Stimulated activated CD4-positive, alpha-beta T cell treated with anti-CD3 and anti-CD28 coated beads, TNF-alpha, amount 100 ng/mL, for 24 hours (primary cell): ENCODE measurements at places on chromosomes 2 and 18.
A peak's percentile ranks its signal among the peaks of the same experiment; 100 is the strongest.

- no peak for DNase-seq
Observed at GRCh38 chr2:159091381-159091780, 122.9 kb downstream of the TANC1 start.

- DNase-seq = no peak
Observed at GRCh38 chr18:24427484-24427883, 1.0 kb downstream of the IMPACT start.

- DNase-seq = no peak
Observed at GRCh38 chr2:225354281-225354774, 45.2 kb upstream of the NYAP2 start.

DNA sequence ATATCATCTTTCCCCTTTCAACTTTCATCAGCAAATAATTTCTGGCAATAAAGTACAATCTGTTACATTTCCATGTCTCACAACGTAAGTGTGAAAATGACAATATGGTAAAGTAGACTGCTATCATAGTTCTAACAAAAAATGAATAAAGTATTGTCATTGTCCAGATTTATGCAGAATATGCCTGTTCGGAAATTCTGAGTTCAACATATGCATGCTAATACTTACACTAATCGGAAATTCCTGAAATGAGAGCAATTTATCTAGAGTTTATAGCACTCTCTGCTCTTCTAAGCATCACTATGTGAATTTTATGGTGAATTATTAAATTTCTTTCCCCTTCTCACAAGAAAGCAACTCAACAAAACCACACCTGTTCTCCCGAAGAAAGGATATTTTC lies 8.1 kb downstream of the CWC22 start:
- no peak for DNase-seq

DNA sequence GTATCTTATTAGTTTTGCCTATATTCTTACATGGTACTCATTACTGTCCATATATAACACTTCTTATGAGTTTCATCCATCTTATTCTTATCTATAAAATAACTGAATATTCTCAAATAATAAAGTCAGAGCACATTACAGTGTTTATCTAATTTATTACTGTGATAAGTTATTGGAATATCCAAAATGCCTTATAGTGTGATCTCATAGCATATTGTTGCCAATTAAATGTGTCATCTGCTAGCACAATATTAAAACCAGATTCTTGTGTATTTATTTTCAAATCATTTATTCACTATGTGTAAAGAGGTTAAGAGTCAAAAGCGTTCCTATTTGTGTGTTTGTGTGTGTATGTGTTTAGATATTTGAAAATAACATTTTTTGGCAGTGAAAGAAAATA lies 151.9 kb downstream of the WDR7 start:
- no peak for DNase-seq

DNA sequence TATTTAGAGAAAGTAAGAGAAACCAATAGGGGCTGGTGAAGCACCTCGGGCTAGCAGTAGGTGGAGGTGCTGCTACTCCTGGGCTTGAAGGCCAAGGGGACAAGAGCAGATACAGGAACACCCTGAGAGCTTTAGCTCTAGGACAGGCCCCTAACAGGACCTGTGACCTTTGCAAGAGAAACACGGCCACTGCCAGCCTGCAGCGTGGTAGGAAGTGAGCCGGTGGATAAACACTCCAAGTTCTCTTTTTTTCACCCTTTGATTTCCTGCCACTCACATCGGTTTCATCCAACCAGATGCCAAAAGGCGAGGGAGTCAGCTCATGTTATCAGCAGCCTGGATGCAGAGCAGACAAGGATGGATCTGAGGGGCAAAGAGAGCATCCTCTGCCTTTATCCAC lies 66.8 kb upstream of the SPRED2 start:
- no peak for DNase-seq

GRCh38 chr2:203126996-203127395 lies 111.8 kb upstream of the CYP20A1 start:
- no peak for DNase-seq

DNA sequence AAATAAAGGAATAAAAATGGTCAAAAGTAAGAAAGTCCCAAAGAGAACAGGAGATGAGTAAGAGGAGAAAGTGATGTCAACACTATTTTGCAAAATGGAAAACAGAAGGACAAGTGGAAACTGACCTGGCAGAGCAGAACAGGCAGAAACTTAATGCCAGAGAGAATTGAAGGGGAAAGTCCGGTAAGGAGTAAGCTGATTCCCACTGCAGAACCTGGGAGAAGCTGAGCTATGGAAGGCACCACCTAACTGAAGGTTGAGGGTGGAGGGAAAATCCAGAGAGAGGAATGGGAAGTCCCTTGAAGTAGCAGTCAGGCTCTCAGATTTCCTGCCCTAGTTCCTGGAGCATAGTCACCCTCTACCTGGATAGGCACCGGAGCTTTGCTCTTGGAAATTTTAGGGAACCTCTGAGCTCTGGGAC lies 59.8 kb downstream of the MOGAT1 start:
- no peak for DNase-seq

DNA sequence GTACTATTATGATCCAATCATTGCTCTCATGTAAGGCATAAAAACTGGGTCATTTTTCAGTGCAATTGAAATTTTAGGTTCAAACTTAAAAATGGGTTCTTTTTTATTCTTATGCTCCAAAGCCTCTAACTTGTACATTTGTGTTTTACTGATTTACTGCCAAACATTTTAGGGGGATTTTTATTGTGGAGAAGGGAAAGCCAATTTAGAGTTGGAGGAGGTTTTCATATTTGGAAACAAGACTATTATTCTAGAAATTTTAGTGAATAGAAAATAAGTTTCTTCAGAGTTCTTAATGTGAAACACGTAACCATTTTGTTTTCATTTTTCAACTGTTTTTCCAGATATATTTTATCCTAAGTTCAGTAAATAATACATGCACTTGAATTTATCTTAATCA lies 138.6 kb downstream of the DOCK10 start:
- no peak for DNase-seq

DNA sequence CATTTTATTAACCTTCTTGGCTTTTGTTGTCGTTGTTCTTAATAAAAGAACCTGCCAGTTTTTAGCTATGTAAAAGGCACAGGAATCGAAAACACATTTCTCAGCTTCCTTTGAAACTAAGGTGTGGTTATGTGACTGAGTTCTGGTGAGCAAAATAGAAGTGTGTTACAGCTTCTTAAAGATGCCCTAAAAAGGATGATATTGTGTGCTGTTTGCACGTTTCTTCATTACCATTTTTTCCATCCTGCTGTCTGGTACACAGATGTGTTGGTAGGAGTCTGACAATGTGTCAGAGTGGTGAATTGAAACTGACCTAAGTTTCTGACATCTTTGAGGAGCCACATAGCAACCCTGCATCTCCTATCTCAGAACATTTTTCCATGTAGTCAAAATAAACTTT lies 380.6 kb downstream of the SUCLG1 start:
- DNase-seq = no peak

- no peak for DNase-seq
Observed at GRCh38 chr2:9703701-9704221, 73.0 kb upstream of the YWHAQ start.

DNA sequence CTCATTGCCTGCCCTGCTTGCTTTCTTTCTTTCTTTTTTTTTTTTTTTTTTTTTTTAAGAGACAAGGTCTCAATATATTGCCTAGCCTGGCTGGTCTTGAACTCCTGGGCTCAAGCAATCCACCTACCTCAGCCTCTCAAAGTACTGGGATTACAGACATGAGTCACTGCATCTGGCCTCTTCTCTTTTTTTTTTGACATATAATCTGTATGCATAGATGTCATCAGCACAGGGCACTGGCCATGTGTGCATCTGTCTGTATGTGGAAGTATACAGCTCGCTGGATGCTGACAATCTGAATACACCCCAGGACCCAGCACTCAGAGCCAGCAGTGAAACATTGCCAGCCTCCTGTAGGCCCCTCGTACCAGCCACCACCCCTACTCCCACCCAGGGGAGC lies 49.5 kb downstream of the TFCP2L1 start:
- no peak for DNase-seq

DNA sequence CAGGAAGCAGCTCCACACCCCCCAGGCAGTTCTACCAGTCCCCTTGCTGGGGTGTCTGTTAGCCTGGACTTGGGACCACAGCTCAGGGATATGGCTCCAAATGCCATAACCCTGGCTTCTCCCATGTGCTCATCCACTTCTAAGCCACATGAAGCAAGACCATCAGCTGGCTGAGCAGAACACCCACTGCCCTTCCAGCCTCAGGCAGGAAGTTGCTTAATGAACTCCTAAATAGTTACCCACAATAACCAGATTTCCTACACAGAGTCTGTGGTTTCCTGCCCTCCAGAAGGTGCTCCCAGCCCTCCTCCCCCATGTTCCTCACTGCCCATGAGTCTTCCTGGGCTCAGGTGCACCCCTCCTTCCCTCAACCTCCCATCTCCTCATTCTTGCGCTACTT lies 98.3 kb upstream of the EPC2 start:
- DNase-seq = no peak

GRCh38 chr2:154452906-154453493 lies 245.5 kb upstream of the KCNJ3 start:
- no peak for DNase-seq

GRCh38 chr2:107349329-107349728 lies 463.4 kb upstream of the ST6GAL2 start:
- no peak for DNase-seq

- DNase-seq = no peak
Observed at GRCh38 chr2:111667542-111668273, 216.3 kb downstream of the ANAPC1 start.

- no peak for DNase-seq
Observed at GRCh38 chr2:8469709-8470493, 212.0 kb upstream of the ID2 start.

- DNase-seq = no peak
Observed at GRCh38 chr2:173119069-173119807, 43.6 kb downstream of the MAP3K20 start.

- no peak for DNase-seq
Observed at GRCh38 chr18:76458522-76459311, 36.3 kb downstream of the ZNF516 start.

- DNase-seq = no peak
Observed at GRCh38 chr2:108222261-108222660, 17.5 kb upstream of the SULT1C3 start.

DNA sequence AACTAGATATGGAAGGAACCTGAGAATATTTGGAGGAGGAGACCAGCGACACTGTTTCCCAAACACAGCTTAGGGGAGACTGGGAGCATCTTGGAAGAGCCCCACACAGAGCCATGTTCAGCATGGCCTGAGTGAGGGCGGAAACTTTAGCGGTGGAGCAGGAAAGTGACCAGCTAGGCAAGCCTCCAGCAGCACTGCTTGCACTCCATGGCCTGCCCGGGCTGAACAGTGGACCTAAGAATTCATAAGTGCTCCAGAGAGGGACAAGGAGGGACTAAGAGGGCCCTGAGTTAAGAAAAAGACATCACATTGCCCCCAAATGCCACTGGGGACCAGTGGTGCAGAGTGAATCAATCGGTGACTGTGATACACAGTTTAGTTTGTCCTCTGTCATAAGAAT lies 566.4 kb downstream of the TNS1 start:
- DNase-seq = no peak

- no peak for DNase-seq
Observed at GRCh38 chr2:134479696-134480330, 225.9 kb downstream of the MGAT5 start.

DNA sequence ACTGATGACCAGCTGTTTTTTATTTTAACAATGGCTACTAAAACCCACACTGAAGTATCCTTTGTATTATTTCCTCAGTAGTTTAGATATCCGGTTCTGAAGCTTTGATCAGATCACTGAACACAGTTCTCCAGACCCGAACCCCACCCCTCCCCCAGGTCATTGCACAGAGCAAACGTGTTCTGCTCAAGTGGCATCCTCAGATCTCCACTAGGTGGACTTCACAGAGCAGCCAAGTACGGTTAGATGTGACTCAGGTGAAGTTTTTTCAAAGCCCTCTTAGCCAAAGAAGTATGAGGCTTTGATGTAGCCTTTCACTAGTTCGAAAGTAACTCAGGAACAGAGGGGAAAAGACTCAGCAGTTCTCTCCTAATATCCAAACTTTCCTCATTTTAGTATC lies 142.7 kb upstream of the NRP2 start:
- DNase-seq = no peak

GRCh38 chr18:77131100-77131651 lies 1.4 kb downstream of the MBP start:
- peak; percentile 48 for DNase-seq

DNA sequence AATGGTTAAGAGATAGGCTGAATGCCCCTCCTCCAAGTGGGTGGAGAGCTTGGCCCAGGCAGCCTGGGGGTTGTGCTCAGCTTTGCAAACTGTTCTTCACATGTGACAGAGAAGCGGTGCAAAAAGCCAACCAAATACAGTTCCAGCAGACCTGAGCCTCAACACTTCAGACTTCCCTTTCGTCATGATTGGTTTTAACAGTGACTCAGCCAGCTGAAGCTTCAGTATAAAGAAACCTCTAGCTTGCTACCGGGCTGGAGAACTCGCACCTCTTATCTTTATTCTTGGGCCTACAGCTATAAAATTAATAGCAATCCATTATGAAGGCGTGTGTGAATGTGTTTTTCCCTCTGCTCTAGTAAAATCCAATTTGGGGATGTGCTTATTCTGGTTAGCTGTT lies 20.0 kb downstream of the SETBP1 start:
- DNase-seq = no peak
